ENCODE measurements at places on chromosomes 13 and 19.

GRCh38 chr13:113860051-113860664, 3.7 kb downstream of the GAS6 start:
- DNase-seq, result no peak

DNA sequence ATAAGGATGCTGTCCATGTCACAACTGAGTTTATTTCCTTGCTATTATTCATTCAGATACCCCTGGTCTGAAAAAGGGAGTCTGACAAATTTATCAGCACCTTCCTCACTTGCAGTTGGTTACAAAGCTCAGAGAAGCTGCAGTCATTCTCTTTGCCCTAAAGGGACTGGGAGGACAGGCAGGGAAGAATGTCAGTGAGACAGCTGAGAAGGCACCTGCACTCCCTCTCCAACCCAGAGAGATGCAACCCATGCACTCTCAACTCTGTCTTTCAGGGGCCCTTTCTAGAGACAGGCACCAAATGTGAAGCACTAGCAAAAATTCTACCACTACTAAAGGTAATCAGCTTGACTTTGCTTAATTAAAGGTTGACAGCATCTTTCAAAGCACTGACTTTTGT, 83.3 kb downstream of the CRYL1 start:
- no peak for DNase-seq

DNA sequence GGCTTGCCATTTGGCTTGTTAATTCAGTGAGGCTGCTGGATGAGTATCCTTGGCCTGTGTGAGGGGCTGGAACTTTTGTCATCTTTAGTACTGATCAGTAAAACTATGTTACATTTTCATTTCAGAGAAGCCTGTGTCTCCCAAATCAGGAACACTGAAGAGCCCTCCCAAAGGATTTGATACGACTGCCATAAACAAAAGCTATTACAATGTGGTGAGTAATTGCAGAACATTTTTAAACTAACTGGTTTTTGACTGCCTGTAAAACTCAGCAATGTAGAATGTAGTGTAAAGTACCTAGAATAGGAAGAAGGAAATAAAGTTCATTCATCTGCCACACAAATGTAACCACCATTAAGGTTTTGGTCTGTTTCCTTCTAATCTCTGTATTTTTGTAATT, 87.4 kb upstream of the TEX29 start:
- DNase-seq, result no peak

- no peak for DNase-seq
These were observed 19.3 kb upstream of the TCF3 start for GRCh38 chr19:1671716-1672037.

GRCh38 chr13:46051968-46052318, 603 bp downstream of the ZC3H13 start:
- DNase-seq, result no peak

DNA sequence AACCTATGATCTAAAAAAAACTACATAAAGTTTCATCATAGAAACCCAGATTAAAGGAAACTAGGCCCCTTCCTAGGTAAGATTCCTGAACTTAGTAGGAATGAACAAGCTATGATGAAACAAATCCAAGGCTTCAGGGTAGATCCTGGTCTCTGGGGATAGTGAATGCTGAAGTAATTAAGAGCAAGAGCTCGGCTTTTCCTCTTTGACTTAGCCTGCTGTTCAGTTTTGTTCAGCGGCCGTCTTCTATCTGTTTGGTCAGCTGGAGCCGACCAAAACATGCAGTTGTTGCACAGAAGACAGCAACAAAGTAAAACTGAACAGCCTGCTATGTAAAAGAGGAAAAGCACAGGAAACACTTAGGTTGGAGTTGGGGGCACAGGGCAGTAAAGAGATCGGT, 44.1 kb upstream of the RFXAP start:
- DNase-seq, result no peak

- DNase-seq, result no peak
These were observed 16.0 kb upstream of the PRR19 start for GRCh38 chr19:42285988-42286348.

- DNase-seq, result no peak
These were observed 312.4 kb downstream of the SHISA2 start for GRCh38 chr13:25739376-25739775.

- DNase-seq, result no peak
These were observed at the start of gene ENOX1 for GRCh38 chr13:43786766-43787517. ENOX1 (minus strand) TSS chr13:43786972.

DNA sequence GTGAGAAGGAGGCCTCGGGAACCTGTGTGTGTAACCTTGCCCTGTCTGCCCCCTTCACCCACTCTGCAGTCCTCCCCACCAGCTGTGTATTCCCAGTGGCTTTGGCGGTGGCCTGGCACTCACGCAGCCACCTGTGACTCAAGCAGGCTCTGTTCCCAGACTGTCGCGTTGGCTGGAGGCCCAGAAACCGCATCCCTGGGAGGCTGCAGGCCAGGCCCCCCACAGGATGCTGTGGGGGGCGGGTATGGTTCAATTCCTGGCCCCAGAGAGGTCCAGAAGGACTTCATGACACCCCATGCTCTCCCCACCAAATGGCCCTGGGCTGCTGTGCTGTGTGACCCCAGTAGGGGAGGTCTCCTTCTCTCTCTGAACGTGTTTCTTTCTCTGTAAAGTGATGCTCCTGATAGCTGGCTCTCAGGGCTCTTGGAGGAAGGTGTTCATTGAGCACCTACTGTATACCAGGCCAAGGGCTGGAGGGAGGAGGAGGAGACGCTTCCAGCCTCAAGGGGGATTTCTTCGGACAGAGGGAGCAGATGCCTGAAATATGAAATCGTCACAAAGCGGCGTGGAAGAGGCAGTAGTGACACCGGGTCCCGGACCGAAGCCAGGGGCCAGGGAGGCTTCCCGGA, 1.9 kb upstream of the LINGO3 start:
- DNase-seq, result no peak

GRCh38 chr13:60267498-60268202, 103.9 kb upstream of the DIAPH3 start:
- no peak for DNase-seq

DNA sequence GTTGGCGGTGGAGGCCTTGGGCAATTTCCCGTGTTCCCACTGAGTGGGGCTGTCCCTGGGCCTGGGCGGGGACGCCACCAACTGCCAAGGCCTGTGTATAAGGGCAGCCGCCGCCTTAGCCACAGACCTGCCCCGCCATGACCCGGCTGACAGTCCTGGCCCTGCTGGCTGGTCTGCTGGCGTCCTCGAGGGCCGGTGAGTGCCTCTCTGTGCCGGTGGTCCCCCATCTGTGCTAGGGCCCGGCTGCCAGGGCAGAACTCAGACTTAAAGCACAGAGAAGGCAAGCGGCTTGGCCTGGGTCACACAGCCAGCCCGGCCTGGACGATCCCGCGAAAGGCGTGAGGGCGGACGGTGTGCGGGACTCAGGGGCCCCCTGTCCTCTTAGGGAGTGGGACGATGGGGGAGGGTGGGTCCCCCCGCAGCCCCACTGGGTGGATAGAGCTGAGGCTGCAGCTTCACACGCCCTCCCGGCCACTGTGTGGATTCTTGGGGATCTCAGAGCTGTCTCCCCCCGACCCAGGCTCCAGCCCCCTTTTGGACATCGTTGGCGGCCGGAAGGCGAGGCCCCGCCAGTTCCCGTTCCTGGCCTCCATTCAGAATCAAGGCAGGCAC, at the start of gene AZU1:
Gene AZU1 (plus strand): TSS at position 128 of the 612 bp plus-strand sequence. CDS start 10 bp downstream, at position 138.
- no peak for DNase-seq

GRCh38 chr13:30022796-30023195, 172.4 kb upstream of the UBL3 start:
- DNase-seq, result no peak

GRCh38 chr13:20953245-20953931, 50.8 kb upstream of the XPO4 start:
- DNase-seq, result no peak

- no peak for DNase-seq
These were observed 9.5 kb downstream of the KMT2B start for GRCh38 chr19:35727053-35727955.

GRCh38 chr13:49367640-49368422, 76.0 kb downstream of the CAB39L start:
- no peak for DNase-seq

- no peak for DNase-seq
These were observed 963 bp upstream of the FPR3 start for GRCh38 chr19:51793994-51794393.

GRCh38 chr13:94113245-94113644, 366.2 kb downstream of the DCT start:
- no peak for DNase-seq

GRCh38 chr19:39328046-39328705, 7.5 kb upstream of the LRFN1 start:
- DNase-seq, result peak; percentile 88

- no peak for DNase-seq
These were observed 77.5 kb downstream of the ZNF536 start for GRCh38 chr19:30449673-30450072.

DNA sequence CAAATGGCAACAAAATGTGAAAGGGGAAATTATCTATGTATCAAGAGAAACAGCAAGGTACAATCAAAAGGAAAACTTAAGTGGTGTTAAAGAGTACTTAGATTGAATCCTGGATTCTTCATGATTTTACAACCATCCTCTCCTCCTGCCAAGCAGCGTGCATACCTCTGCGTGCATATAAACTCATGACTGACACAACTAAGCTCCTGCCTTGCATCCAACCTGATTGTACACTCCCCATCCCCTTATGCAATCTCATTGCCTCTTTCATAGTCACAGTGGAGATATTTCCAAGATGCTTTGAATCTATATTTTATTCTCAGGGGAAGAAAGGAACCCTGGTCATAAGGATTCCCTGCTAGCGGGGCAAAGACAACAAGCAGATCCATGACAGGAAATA, 499.9 kb downstream of the KCTD12 start:
- no peak for DNase-seq

DNA sequence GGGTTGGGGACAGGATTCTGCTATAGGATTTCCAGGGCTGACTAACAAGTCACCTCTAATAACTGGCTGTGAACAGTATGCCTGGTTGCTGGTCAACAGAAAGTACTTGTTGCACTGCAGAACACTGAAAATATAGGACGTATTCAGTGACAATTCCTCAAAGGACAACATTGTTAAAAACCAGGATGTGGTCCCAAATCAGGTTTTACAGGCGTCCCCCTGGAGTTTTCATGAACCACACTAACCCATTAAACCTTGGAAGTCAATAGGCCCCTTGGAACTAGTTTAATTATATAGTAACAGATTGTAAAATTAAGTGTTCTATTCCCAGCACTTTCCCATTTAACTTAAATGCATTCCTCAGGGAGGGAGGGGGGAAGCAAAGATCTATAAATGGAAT, 495.4 kb downstream of the TBC1D4 start:
- no peak for DNase-seq

GRCh38 chr13:99980824-99981734, 505 bp upstream of the ZIC2 start:
- no peak for DNase-seq

GRCh38 chr19:16076958-16077611, 790 bp downstream of the TPM4 start:
- no peak for DNase-seq

GRCh38 chr13:114225610-114226009, 9.1 kb upstream of the CDC16 start:
- DNase-seq, result no peak

- DNase-seq, result no peak
These were observed 42.3 kb downstream of the LYL1 start for GRCh38 chr19:13060233-13060963.

DNA sequence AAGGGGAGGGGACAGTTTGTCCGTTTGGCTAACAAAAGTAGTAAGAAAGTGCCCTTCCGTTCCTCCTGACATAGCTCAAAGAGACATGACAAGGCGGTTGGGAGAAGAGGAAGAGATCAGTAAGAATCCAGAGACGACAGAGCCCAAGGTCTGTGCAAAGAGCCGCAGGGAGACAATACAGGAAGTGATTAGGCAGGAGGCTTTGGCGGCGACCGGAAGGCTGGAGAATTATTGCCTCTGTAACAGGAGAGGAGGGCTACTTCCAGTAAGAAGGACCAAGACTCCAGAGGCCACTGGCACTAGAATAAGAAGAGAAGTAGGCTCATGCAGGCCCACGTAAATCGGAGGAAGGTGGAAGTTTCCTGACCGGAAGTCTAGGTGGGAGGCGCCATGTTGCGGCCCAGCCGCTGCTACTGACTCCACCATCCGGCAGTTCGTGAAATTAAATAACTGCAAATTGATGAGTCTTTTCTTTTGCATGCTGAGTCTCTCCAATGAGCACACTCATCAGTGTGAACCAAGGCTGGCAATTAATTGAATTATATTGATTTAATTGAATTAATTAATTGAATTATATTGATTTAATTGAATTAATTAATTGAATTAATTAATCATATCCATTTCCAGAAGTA, 9.9 kb downstream of the RFX2 start:
- peak; percentile 16 for DNase-seq

- no peak for DNase-seq
These were observed 109.7 kb upstream of the MCF2L start for GRCh38 chr13:112859128-112859816.

DNA sequence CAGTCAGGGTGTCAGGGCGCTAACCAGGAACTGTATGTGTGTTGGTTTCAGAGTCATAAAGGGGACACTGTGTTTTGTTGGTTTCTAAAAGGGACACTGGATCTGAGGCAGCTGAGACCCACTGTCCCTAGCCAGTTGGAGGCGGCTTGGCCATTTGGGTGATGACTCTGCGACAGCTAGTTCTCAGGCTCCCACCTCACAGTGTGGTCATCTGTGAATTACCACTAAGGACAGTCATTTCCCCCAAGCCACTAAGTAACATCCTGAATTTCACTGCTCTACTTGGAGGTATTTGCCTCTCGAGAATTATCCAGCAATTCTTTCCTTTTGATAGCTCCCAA, 51.5 kb downstream of the EPS15L1 start:
- DNase-seq, result no peak

DNA sequence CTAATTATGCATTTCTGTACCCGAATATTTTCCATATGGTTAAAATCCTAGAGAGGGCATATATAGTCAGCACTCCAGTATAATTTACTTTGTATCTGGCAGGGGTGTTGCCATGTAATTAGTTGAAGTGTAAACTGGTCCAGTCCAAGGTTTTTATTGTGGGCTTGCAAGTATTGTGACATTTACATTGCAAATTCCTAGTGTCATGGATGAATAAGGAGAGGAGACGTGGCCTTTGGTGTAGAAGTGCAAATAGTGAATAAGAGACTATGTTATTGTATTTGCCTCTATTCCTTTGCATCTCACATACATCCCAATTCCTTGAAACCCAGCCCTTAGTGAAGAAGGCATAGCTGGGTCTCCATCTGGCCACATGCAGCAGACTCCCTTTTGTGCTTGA, 330.6 kb downstream of the ATP8A2 start:
- no peak for DNase-seq
